ENCODE measurements at places on chromosomes 1 and 21. TPM values are rescaled to one million over a fixed set of nuclear protein-coding genes. Genes with fewer than 3 reads are reported as not detected.

Gene SPRR2G
- total RNA-seq: not detected

Gene OLFML2B
- 0.13 TPM for total RNA-seq

Gene DNAJC28
- 0.97 TPM for total RNA-seq

Gene SLC6A9
- 0.63 TPM for total RNA-seq

Gene BRDT
- total RNA-seq: not detected

Gene OR2T2
- total RNA-seq: not detected

Gene C1orf210
- not detected for total RNA-seq

Gene TNFSF4
- total RNA-seq: 10.0 TPM

Gene VPS72
- 52.4 TPM for total RNA-seq

Gene ATP1A4
- total RNA-seq: not detected

Gene VASH2
- not detected for total RNA-seq

Gene DIO1
- total RNA-seq: not detected

Gene AVPR1B
- total RNA-seq: not detected

Gene NOTCH2
- total RNA-seq: 4.7 TPM

Gene EXTL2
- total RNA-seq: 15.2 TPM

Gene CSMD2
- total RNA-seq: 0.19 TPM

Gene MAGI3
- total RNA-seq: 19.4 TPM

Gene SMPDL3B
- 1.3 TPM for total RNA-seq

Gene KRTAP19-5
- not detected for total RNA-seq

Gene GJC2
- total RNA-seq: 4.9 TPM

Gene METTL18
- total RNA-seq: 5.0 TPM

Gene NBPF14
- 0.81 TPM for total RNA-seq

Gene SGIP1
- total RNA-seq: 99.6 TPM

Gene CSF3R
- total RNA-seq: not detected

Gene TBX15
- total RNA-seq: 0.25 TPM

Gene SV2A
- 3.3 TPM for total RNA-seq

Gene ARL8A
- total RNA-seq: 15.9 TPM

Gene RBM11
- not detected for total RNA-seq

Gene VWA5B1
- not detected for total RNA-seq

Gene OR14K1
- not detected for total RNA-seq

Gene NTRK1
- total RNA-seq: not detected

Gene CYP4X1
- total RNA-seq: 0.65 TPM

All from bladder microvascular endothelial cell (primary cell).